ENCODE measurements at places on chromosomes 1 and 21.

GRCh38 chr1:110928191-110928590, 35.5 kb downstream of the LRIF1 start:
- DNase-seq = no peak

- no peak for DNase-seq
Measured at GRCh38 chr1:154342836-154343472, 17.6 kb downstream of the ATP8B2 start.

- DNase-seq = no peak
Measured at GRCh38 chr1:192933744-192934143, 124.9 kb downstream of the RGS2 start.

DNA sequence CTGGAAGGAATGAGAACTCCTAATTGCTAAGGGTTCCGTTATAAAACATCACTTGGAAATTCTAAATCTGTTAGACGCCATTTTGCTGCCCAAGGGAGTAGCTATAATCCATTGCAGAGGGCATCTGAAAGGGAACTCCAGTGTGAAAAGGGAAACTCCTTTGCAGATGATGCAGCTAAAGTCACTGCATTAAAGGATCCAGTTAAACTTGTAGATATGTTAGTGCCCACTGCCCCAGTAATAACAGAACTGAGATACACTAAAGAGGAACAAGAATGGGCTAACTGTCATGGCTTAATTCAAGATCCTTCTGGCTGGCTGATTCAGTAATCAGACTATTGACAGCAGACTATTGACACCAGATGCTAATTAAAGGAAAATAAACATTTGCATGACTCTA, 81.8 kb upstream of the KIAA0040 start:
- DNase-seq = no peak

GRCh38 chr1:36337830-36338229, 14.4 kb upstream of the EVA1B start:
- no peak for DNase-seq

DNA sequence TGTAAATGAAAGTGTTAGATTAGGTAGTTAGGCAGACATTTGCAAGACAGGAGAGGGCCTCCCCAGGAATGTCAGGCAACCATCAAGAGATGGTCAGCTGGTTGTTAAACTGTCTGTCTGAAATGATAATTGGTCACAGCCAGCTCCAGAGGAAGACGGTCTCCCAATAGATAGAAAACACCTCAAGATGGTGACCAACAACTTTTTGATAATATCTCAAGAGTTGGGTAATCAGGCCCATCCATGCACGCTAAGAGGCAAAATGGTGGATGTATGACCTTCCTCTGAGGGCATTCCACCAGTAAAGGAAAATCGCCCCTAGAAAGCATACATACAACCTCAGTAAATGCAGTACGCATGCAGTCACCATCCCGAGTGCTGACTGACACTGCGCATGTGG, 118.2 kb downstream of the MAP3K21 start:
- no peak for DNase-seq

GRCh38 chr1:98452162-98452561, 209.4 kb upstream of the SNX7 start:
- DNase-seq = no peak

- DNase-seq = no peak
Measured at GRCh38 chr1:197674286-197674685, 101.0 kb downstream of the DENND1B start.

GRCh38 chr1:173328961-173329360, 121.8 kb upstream of the TNFSF4 start:
- DNase-seq = no peak

DNA sequence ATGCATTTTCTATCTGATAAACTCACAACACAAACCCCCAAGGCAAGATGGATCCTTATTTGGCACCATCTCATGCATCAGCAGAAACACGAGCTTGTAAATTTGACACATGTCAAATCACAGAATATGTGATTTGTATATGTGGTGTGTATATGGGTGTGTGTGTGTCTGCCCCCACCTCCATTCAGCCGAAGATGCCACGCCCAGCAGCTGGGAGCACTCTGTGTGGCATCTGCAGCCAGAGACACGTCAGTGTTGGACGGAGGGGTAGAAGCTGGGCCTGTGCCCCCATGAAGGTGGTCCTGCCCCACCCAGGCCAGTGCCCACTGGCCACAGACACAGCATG, 108.4 kb downstream of the CAPN8 start:
- DNase-seq = no peak

- no peak for DNase-seq
Measured at GRCh38 chr1:183636334-183636682, 725 bp upstream of the ARPC5 start.

- no peak for DNase-seq
Measured at GRCh38 chr21:18387994-18388393, 15.6 kb downstream of the TMPRSS15 start.

- no peak for DNase-seq
Measured at GRCh38 chr1:43590388-43590925, 59.5 kb upstream of the KDM4A start.

DNA sequence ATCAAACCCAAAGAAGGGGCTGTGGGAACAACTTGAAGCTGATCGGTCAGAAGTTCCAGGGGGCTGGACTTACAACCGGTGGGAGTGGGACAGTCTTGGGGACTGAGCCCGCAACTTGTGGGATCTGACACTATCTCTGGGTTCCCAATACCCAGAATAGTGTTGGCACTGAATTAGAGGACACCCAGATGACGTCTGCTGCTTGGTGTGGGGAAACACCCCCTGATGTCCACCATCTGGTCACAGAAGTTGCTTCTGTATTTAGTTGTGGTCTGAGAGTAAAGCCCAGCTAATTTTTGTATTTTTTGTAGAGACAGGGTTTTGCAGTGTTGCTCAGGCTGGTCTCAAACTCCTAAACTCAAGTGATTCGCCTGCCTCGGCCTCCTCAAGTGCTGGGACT, 28.8 kb downstream of the SERBP1 start:
- DNase-seq = no peak

- no peak for DNase-seq
Measured at GRCh38 chr1:182080955-182081582, 19.6 kb upstream of the ZNF648 start.

DNA sequence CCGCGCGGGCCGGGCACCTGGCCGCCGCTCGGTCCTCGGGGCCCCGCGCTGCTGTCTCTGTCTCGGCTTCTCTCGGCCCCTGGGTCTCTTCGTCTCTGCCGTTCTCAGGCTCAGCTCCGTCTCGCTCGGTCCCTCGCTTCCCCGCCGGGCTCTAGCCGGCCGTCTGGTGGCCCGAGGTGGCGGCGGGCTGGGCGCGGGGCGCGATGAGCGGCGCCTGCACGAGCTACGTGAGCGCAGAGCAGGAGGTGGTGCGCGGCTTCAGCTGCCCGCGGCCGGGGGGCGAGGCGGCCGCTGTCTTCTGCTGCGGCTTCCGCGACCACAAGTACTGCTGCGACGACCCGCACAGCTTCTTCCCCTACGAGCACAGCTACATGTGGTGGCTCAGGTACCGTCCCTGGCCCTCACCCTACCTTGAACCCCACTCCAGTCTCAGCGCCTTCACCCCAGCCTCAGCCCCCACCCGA, 355 bp downstream of the SHISAL2A start:
- DNase-seq = no peak

- no peak for DNase-seq
Measured at GRCh38 chr21:37561941-37562919, 195.7 kb downstream of the DYRK1A start.

DNA sequence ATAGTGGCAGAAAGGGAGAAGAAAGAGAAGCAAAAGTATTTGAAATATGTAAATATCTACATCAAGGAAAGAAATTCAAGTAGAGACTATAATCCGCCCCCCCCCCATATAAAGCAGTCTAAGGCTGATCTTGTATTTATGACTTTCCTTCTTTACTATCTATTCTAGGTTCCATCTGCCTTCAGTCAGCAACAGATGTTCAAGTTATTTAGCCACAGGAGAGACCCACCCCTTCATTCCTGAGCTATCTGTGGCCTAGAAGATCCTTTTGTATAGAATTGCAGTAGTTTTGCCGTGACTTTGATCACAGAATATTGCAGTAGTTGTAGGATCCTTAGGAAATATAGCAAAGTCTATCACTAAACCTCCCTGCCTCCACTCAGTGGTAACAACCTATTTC, 10.7 kb upstream of the BSDC1 start:
- no peak for DNase-seq

DNA sequence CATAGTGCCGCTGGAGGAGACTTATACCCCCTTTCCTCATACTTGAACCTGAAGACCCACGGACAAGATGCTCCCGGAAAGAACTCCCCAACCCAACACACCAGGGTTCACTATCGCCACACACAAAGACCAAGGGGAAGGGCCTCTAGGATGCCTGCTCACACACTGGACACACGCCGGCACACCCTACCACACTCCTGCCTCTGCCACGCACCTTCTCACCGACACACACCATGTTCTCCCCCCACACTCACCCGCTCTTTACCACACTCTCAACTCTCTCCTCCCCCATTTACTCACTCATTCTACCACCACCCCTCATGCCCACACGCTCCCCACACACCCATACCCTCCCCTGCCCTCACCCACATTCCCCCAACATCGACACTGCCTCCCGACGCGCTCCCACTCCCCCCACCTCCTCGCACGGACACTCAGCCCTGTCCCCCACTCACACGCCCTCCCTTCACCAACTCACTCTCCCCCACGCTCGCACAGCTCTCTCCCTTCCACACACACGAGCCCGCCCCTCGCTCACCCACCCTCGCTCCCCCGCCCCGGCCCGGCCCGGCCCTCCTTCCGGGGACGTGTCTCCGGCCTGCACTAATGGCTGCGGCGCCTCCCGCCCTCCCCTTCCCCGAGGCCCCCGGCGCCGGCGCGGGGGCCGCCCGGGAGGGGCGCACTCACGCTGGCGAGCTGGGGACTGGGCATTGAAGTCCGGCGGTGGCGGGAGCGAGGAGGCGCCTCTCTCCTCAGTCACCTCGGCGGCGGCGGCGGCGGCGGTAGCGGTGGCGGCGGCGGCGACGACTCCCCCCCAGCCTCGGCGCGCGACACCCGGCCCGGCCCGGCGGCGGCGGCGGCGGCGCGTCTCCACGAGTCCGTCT, 626 bp downstream of the PTP4A2 start:
- DNase-seq = peak; percentile 90

DNA sequence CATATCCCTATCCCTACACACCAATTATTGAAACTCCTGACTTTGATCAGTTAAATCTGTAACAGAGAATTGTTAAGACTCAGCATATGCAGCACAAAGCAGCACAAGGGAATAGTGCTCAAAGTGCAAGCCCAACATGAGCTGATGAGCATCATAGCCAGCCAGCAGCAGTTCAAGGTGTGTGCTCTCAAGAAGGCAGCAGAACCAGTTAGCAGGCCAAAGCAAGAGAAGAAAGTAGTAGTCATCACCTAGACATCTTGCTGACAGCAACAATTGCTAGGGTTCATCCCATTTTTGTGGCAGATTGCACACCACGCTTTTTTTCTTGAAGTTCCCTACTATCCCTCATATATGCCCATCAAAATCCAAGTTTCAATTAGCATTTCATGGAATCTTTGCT, 478.3 kb downstream of the COL11A1 start:
- no peak for DNase-seq

- no peak for DNase-seq
Measured at GRCh38 chr1:116855191-116855619, 54.5 kb upstream of the PTGFRN start.

DNA sequence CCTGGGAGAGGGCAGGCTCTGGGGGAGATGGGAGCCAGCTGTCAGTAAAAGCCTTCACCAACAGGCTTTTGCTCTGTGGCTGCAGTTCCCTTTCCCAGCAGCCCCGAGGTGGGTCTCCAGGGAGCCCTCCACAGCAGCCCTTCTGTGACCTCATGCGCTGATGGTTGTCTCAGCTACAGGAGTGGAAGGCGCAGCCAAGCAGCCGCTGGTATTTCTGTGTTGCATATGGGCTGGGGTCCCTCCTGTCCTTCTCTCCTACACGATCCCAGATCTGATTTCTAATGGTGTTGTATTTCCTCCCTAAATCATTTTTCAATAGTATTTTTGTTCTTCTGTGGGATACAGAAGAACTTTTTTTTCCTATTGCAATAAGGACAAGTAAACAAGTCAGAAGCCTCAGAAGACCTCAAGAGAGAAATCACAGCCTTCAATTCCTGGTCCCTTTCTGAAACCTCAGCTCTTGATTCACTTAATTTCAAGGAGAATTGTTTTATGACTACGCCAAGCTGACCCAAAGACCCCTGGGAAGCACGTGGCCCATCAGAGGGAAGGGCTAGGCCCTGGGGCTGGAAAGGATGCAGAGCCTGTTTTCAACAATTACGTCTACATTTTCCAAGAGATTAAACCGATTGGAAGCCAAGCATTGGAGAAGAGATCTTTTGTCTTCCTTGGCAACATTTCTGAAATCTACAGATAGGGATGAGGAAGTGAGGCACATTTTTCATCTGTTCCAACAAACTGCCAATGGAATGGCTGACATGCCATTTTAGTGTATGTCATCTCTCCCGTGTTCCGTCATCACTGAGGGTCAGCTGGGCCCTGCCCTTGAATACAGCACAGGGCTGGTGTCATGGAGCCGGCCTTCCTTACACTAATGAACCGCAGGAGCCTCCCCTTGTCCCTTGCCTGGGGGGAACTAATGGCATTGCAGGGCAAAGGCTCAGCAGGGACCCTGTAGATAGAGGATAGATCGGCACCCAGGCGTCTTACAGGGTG, 42.0 kb upstream of the SCCPDH start:
- DNase-seq = no peak

DNA sequence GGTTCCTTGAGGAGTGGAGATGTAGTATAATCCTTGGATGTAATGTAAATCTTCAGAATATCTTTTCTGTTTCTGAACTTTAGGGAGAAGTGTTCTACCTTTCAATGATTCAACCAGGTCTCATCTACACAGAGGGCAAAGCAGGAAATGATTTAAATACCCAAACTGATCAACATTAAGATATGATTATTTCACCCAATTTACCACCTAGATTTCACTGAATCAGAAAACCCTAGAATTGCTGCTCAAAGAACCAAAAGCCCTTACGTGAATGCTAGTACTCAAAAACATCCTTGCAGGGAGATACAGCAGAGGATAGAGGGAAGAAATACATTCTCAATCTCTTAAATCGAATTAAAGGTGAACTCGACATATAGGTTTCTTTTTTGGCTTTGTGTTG, 5.0 kb downstream of the RPTN start:
- DNase-seq = no peak

Measured in coronary artery (tissue), 2 donors.